T-helper 9 cell (primary cell): ENCODE measurements at places on chromosomes 1 and 21.

DNA sequence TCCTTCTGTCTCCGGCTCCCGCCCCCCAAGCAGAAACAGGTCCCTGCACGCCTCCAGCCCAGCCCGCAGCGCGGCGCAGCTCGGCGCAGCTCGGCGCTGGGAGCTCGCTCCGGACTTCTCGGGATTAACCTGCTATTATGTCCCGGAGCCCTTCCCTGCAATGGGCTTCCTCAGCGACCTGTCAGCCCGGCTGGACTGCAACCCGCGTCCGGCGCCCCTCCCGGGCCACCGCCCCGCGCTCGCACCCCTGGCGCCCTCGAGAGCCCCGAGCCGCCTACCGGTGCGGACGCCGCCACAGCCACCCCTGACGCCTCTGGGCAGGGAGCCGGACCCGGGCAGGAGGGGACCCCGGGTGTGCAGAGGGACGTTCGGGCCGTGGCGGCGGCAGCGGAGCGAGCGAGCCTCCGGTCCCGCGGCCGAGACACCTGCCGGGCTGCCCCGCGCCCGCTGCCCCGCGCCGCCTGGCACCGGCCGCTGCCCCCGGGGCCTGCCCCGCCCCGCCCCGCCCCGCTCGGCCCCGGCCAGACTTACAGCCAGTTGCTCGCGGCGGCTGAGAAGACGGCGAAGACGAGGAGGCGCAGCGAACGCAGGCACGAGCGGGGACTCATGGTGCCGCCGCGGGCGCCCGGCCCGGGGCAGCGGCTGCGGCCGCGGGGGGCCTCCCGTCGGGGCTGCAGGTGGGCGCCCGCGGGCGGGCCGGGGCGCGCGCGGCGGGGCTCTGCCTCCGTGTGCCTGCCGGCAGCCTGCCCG lies 407 bp downstream of the WNT4 start:
- no peak for DNase-seq

GRCh38 chr21:28828981-28829380 lies 163.7 kb downstream of the LTN1 start:
- DNase-seq, result no peak

GRCh38 chr1:95017775-95018174 lies 55.0 kb downstream of the ALG14 start:
- no peak for DNase-seq

GRCh38 chr1:25173809-25174340 lies 58.4 kb downstream of the SYF2 start:
- no peak for DNase-seq

GRCh38 chr1:202572867-202573266 lies 137.4 kb downstream of the SYT2 start:
- DNase-seq, result no peak
